ENCODE measurements at places on chromosomes 3 and 15.
A peak's percentile ranks its signal among the peaks of the same experiment; 100 is the strongest.

GRCh38 chr3:128113817-128114794 is 9.5 kb downstream of the RUVBL1 start:
- DNase-seq = no peak

GRCh38 chr3:177602601-177603147 is 405.4 kb upstream of the TBL1XR1 start:
- DNase-seq = no peak

DNA sequence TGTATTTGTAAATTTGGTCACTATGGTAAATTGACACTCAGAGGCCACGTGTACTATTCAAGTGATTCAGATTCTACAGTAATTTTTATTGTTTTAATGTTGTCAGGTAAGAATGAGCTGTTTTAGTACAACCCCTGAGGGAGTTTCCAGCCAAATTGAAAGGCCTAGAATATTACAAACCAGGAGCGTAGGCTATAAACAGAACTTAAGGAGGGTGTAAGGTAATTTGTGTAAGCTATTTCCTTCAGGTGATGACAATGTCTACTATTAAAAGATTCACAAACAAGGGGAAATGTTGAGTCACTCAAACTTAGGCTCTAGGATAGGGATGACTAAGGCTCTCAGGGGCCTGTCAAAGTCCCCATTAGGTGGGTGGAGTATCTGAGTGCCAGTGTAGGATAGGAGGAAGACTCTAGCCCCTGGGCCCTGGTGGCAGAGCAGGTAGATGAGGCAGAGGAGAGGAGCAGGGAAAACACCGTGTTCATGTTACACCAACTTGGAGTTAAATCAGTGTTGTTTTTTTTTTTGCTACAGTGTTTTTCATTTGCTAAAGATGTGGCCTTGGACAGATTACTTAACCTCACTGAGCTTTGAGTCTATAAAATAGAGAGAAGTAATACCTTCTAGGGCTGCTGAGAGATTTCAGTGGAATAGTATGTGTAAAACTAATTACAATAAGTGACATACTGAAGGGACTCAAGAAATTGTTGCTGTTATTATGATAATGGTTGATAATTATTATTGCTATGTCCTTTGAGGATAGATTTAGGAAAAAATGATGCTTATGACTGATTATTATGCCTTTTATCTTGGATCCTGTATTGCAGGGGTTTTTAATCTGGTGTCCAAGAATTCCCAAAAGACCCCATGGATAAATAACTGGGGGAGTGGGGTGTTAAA is 10.3 kb downstream of the TM4SF1 start:
- DNase-seq = no peak

DNA sequence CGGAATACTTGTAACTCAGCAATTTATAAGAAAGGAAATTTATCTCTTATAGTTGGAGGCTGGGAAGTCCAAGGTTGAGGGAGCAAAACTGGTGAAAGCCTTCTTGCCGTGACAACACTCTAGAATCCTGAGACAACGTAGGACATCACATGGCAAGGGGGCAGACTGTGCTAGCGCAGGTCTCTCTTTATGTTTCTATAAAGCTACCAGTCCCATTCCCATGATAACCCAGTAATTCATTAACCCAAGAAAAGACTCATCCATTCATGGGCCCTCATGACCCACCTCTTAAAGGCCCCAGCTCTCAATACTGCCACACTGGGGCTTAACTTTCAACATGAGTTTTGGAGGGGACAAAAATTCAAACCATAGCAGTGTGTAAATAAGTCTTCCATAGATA is 260.2 kb downstream of the ZBTB20 start:
- DNase-seq = no peak

DNA sequence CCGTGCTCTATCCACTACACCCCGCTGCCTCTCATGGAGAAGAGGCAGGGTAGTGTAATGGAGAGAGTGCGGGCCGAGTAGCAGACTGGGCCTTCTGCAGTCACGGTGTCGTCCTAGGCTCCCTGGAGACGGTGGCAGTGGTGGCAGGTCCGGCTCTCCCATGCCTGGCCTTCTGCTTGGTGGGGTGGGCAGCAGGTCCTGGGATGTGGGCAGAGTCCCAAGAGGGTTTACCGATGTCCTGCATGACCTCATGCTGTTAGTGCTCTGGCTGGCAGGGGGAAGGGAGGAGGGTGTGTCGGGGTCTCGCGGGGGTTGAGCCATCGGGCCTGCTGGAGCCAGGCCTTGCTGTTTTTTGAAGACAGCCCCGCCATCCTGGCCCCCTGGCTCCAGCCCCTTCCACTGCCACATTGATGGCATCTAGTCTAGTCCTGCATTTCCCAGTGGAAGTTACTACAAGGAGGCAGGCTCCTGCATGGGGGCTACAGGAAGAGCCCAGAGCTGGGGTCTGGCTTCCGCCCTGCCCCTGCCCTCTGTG is 73.6 kb upstream of the SEC13 start:
- DNase-seq = no peak

DNA sequence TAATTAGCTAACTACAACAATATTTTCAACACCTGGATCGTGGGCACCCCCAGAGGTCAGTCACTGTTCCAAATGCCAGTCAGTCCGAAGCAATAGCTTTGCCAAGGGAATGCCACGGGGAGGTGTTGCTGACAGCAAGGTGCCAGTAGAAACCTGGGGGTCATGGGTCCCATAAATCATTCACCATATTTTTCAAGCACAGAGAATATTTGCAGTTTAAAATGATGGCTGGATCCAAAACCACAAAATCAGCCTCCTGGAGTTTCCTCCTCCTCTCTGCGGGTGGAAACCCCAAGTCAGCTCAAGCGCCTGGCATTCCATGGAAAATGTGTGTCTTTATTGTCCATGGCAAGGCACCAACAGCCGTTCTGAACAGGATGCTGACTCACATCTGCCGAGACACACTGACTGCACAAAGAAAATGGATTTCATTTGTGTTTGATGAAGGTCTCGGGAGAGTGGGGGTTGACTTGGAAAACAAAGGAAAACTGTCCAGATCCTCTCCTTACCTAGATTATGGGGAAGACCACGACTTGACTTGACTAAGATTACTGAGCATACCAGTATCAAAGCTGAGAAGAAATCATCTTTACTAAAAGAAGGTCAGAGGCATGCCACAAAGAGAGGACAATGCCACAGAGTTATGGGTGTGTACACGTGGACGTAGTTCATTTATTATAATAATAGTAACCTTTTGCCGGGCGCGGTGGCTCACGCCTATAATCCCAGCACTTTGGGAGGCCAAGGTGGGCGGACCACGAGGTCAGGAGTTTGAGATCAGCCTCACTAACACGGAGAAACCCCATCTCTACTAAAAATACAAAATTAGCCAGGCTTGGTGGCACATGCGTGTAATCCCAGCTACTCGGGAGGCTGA is 26.4 kb downstream of the ANXA2 start:
- no peak for DNase-seq

DNA sequence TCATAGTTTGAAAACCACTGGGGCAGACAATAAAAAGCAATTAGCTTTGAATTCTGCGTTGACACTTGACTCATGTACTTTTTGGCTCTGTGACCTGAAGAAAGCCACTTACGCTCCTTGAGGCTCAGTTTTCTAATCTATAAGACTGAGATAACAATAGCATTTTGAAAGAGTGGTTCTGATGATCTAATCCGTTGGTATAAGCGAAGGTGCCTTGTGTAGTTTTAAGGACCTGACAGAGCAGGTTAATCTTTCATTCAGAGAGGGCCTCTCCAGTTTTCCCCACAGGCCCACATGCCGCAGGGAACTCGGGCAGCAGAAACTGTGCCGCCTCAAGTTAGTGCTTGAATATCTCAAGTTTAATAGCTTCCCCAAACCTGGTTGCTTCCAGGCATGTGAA is 306.0 kb upstream of the GBE1 start:
- DNase-seq = no peak

DNA sequence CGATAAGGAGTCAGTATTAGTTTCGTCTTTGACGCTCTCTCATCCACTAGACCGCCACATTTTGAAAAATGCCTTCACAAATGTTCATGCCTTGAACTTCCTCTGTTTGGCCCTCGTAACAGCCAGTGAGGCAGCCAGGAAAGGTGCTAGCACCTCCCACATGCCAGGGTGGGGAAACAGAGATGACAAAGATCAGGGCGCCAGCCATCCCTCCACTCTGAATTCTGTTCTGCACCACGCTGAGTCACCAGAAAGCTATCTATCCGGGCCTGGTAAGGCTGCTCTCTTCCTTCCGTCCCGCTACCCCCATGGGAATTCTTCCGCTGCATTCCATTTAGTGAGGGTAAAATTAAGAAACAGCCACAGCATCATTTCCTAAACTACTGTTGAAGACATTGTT is 31.3 kb upstream of the BCL2L10 start:
- DNase-seq = no peak

- no peak for DNase-seq
Measured at GRCh38 chr3:168620854-168621253, 525.1 kb upstream of the GOLIM4 start.

GRCh38 chr3:24494618-24495325 is at the start of gene THRB:
TSS of gene THRB (minus strand) at chr3:24494850.
- DNase-seq = peak; percentile 46

DNA sequence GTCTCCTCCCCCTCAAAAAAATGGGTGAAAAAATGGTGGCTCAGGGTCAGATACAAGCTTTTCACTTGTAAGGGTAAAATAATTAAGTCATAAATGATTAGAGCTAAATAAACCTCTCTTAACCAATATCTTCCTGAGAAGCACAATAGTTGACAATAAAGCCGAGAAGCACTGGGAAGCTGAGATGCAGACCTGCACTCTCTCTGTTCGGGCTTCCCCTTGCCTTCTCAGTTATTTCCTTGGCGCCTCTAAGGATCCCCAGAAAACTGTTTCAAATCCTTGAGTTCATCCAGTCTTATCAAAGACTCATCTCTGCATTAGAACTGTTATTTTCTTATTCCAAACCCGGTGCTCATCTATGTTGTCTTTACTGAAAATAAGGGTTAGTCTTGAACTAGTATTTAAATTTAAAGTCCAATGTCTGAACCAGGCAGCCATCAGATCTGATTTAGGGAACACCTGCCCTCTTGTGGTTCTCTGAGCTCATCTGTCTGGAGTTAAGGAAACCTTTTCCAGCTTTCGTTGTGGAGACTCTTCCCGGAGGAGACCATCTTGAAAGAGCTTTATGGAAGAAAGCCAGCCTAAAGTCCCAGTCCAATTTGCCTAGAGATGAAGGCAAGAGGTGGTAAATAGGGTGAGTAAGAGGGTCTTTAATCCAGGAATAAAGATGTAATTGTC is 256.4 kb upstream of the MCTP2 start:
- no peak for DNase-seq

DNA sequence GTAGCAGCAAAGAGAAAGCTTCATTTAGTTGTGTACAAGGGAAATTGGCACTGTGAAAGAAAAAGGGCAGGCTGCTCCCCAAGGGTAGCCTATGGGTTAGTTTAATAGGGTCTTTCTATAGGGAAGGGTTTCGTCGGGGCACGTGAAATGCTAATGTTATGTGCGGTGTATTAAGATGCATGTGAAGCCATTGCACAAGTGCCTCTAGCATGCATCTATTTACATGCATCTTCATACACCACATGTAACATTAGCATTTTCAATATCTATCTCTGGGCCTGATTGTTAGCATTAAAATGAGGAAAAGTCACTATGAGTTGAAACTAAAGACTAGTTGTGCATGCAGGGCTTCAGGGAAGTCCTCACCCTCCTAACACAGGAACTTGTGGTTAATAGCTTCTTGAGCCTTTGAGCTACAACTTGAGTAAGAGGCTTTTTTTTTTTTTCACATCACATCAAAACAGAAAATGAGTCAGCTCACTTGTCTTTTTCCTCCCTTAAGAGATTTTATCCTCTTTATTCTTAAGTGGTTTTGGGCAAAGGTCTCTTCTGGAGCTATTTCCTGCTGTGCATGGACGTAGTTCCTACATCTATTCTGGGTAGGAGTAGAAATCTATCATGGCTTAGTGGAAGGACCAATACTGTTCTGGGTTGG is 613.4 kb downstream of the ZPLD1 start:
- no peak for DNase-seq

DNA sequence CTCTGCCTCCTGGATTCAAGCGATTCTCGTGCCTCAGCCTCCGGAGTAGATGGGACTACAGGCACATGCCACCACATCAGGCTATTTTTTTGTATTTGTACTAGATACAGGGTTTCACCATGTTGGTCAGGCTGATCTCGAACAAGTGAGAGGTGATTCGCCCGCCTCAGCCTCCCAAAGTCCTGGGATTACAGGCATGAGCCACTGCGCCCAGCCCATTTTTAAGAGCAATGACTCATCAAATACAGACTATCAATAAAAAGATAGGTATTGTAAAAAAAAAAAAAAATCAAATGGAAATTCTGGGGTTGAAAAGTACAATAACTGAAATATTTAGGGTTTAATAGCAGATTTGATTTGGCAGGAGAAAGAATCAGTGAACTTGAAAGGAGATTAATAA is 129.0 kb downstream of the TJP1 start:
- DNase-seq = no peak

- DNase-seq = no peak
Measured at GRCh38 chr3:116020495-116020894, 397.2 kb downstream of the GAP43 start.

- no peak for DNase-seq
Measured at GRCh38 chr3:50612234-50612882, 784 bp upstream of the CISH start.

GRCh38 chr3:63874769-63875168 is 11.1 kb downstream of the ATXN7 start:
- no peak for DNase-seq

- no peak for DNase-seq
Measured at GRCh38 chr3:32089476-32089875, 16.9 kb upstream of the GPD1L start.

DNA sequence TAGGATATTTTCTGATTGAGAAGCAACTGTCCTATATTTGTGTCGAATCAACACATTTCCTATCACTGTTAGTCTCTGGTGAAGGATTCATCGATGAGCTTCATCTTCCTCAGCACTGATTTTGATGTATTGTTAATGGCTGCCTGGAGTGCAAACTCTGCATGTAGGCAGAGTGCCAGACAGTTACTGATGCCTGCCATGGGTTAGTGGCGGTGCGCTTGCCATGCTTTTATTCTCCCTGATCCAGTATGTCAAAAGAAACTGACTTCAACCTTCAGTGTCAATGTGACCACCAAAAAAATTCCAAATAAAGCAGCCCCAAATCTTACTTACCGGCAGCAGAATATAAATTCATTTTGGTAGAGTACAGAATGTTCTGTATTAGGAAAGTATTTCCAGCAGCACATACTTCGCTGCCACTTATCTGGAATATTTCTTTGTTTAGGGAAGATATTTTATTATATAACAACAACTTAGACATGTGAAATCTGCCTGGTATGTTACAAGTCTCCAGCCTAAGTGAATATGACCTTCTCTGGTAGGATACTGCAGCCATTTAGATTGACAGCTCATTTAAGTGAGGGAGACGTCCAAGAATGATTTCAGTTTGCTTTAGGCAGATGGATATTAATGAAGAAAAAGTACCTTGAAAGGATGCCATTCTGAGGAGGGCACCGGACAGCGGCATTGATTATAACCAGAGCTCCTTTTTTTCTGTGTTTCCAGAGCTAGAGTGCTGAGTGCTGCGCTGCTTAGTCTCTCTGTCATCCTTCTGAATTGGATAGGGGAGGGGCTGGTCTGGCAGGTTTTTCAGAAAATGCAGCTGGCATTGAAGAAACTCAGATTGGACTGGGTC is 59.9 kb downstream of the ARHGEF26 start:
- DNase-seq = no peak
